Transverse colon (tissue), 4 donors: ENCODE measurements at places on chromosomes 16 and 17.

GRCh38 chr17:81417049-81417878 lies 22.0 kb downstream of the BAHCC1 start:
- DNase-seq: no peak

DNA sequence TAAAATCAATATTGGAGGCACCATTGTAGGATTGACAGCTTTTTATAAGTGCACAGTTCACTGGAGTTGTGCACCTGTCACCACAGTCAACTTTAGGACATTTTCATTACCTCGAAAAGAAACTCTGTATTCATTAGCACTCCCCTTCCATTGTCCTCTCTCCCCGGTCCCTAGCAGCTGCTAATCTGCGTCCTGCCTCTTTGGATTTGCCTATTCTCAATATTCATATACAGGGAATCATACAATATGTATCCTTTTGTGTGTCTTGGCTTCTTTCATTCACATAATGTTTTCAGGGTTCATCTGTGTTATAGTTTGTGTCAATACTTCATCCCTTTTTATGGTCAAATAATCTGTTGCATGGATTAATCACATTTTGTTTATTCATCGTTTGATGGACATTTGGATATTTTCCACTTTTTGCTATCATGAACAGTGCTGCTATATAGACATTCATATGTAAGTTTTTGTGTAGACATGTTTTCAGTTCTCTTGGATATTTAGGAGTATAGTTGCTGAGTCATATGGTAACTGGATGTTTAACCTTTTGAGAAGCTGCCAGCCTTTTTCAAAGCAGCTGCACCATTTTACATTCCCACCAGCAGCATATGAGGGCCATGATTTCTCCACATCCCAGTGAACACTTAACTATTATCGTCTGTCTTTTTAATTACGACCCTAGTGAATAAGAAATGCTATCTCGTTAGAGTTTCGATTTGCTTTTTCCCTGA lies 9.8 kb downstream of the DNAJA3 start:
- DNase-seq: no peak

DNA sequence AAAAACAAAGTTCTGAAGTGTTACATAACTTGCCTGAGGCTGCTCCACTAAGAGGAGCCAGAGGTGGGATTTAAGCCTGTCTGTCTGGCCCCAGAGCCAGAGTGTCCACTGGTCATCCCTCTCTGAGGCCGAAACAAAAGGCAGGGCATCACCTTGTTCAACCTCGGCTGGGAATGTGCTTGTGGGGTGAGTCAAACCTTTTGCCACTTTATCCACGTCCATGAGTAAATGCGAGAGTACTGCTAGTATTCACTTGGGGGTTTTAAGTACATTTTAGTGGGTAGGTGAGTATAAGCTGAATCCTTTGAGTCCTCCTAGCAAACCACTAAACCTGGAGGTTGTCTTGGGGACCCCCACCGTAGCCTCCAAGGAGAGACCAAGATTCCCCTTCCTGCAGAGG lies 103.5 kb downstream of the STX8 start:
- no peak for DNase-seq

DNA sequence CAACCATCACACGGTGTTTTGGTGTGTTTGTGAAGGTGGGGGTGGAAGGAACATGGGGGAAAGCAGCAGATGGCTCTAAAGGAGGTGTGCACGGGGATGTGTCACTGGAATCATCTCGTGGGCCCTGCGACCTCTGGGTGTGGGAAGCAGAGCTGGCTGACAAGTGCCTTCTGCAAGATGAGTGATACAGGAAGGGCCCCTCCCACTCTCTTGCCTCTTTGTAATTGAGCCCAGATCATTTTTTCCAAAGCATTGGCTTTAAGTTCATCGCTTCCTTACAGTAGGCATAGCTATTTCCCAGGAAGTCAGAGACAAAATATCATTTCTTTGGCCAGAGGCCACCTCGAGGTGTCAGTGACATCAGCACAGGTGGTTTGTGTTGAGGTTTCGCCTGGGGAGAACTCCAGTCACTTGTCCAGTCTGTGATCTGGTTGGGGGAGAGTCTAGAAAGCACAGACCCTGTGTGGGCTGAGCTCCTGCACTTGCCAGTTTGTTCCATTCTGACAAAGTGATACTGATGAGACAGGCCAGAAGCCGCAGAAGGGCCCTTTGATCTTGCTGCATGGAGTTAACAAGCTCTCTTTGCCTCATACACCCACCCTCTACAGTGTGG lies 20.6 kb upstream of the SNTB2 start:
- no peak for DNase-seq

DNA sequence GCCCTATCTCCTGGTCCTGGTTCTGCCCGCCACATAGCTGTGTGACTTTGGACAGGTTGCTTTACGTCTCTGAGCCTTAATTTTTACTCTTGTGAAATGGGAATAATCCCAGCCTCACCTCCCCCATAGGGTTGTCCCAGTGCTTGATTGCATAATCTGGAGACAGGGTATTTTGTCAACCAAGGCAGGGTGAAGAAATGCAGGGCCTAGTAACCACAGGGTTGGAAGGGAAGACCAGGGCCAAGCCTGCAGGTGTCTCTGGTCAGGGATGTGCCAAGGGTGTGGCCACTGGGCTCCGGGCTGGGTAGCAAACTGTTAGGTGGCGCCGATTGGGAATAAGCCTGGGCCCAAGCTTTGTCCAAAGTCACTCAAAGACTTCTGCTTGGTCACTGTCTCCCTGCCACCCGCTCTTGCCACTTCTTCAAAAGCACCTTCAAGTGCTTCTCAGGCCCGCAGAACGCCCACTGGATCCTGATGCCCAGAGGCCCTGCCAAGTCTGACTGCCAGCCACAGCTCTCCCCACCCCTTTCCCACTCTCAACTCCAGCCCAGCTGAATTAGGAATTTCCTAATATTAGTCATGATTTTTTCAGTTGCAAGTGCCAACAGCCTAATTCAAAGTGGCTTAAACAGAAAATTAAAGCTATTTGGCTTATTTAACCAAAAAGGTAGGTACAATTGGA lies 20.6 kb upstream of the COL1A1 start:
- DNase-seq: no peak

GRCh38 chr16:84561291-84561690 lies 56.6 kb downstream of the COTL1 start:
- no peak for DNase-seq

- no peak for DNase-seq
Observed at GRCh38 chr16:19513377-19514053, 8.4 kb downstream of the GDE1 start.

GRCh38 chr17:43126911-43127290 lies 1.7 kb upstream of the BRCA1 start:
- no peak for DNase-seq

DNA sequence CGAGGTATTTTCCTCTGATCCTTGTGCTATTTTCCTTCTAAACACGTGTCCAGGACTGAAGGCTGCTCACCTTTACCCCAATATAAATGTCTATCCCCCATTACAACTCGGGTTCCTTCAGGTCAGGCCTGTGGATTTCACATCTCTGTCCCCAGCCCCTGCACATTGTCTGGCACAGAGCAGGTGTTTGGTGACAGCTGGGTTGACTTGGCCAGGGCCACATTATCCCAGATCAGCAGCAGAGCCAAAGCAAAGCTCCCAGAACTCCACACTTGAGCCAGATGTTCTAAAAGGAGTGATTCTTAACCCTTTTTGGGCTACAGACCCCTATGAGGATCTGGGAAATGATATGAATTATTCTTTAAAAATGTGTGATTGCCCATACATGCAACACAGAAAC lies 18.0 kb upstream of the SPATA32 start:
- no peak for DNase-seq
